HFFc6 (cell line): ENCODE measurements at places on chromosomes 5 and 9. TPM values are rescaled to one million over a fixed set of nuclear protein-coding genes. Genes with fewer than 3 reads are reported as not detected.

DNA sequence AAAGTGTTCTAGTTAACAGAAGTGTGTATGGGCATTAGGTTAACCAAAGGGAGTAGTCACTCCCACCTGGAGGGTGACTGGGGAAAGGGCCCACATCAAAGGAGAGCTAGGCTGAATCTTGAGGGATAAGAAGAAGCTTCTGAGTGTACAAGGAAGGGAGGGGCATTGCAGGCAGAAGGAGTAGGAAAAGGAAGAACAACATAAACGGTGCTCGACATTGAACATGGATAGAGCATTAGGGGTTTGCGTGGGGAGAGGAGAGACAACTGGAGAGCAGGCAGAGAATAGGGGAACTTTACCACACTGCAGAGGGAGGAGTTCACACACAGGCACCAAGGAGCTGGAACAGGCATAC, 5.3 kb upstream of the GLRX start:
- DNase-seq, result no peak

DNA sequence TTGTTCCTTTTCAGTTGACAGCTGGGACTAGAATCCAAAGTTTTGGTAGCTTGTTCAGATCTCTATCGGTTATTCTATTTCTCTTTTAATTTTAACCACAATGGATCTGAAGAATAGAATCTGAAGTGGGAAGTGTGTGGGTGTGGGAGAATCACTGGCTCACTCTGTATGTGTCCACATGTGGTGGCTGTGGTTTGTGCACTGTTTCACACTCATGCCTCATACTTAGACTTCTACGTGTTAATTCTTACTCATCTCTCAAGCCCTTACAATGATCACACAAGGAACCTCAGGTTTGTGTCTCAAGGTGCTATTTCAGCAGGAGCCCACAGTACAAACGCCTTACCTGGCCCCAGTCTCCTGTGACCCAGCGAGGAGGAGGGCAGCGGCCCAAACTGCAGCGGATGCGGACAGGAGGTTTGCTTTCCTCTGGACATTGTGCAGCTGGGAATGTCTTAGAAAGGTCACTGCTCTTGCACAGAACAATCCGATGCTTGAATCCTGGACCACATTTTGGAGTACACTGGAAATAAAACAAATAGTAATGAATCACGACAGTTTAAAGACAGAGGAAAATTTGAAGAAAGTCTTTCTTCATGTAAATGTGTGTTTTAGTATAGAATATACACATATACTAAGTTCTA, 309.1 kb downstream of the ADAMTS6 start:
- no peak for DNase-seq

CNTFR gene
- not detected in 3 replicates for total RNA-seq

RELL2 gene
- total RNA-seq, result 3.1 to 4.2 TPM (median 4.1 TPM) in 3 replicates

GRCh38 chr5:157342822-157343402, 77.0 kb downstream of the CYFIP2 start:
- no peak for DNase-seq

MYMK gene
- total RNA-seq, result not detected in 2 replicates

DNA sequence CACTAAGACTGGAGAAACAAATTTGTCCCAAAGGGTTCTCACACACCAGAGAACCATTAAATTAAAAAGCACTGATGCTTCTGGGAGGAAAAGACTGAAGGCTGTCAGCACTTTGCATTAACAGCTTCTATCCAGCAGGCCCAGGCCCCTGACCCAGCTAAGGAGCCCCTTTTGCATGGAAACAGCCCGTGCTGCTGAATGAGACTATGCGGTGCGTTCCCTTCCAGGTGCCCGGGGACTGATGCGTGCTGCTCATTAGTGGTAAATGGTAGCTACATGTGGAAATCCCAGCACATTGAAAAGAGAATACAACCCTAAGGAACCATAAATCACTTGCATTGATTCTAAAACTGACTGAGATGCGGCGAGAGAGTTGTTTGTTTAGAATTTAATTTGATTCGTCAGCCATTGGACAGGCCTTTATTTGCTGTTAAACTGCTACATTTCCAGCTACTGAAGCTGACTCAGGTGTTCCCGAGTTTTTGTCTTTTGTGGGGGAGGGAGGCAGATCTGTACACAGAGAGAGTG, 351.0 kb upstream of the SLC24A2 start:
- DNase-seq, result no peak

DNA sequence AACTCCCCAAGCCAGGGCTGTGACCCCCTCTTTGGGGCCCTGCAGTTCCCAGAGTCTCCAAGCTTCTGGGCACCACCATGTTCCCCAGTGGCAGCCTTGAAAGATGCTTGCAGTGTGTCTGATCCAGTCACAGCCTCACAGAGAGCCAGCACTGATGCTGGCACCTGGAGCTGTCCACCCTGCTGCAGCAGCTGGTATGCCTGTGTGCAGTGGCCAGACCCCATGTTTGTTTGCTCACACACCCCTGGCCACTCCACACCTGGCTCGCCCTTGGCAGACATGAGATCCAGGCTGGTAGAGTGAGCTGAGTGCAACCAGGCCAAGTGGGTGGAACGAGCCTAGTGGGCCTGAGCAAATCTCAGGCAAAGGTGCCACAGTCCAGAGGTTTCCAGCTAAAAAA, 106.0 kb downstream of the C9orf50 start:
- DNase-seq, result no peak

- DNase-seq, result no peak
Observed at GRCh38 chr5:151721087-151721646, 34.5 kb upstream of the SPARC start.

DNA sequence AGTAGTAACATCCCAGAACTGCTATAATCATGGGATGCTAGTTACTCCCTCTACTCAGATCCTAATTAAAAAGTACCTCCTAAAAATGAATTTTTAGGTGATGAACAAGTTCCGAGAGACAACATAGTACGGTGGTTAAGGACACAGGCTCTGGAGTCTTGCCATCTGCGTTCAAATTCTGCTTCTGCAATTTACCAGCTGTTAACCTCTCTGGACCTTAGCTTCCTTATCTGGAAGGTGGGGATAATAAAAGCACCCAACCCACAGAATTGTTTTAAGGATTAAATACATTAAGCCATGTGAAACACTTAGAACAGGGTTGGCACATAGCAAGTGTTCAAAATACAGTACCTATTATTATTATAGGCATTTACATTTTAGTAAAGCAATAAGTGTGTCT, 77.5 kb upstream of the XPA start:
- DNase-seq, result no peak

DNA sequence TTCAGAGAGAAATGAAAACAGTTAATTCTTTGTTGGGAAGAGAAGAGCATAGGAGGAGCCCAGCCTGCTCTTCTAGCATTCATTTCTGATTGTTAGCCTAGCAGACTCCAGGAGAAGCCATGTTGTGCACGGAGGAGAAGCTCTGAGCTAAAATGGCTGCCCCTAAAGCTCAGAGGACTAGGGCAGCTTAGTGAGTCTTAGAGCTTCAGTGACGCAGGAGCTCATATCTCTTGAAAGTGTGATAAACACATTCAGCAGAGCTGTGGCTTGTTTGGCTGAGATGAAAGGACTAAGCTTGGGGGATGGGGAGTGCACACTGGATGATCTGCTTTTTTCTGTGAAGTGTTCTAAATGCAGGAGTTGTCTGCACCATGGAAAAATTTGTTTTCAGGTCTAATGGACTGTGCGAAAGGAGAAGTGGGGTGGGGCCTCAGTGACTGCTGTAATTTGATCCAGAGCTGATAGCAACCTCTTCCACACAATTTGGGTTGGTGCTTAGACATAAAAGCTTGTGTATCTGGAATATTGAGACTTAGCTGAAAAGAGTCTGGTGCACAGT, 58.5 kb downstream of the ZNF462 start:
- peak; percentile 11 for DNase-seq

DNA sequence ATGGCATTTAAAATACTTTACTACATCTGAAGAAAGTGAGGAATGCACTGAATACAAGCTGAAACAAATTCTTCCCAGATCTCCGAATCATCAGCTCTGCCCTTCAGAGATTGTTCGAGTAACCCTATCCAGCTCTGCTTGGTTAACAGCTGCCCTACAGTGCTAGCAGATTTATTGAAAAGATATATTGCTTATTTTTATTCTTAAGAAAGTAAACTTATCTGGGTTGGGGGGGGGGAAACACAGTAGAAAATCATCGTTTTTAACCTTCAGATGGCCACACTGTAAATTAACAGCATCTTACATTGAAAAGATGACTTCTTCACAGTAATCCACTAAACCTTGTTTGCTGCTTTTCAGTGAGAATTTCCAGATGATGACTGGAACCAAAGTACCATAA, 210.8 kb downstream of the NFIB start:
- no peak for DNase-seq

DNA sequence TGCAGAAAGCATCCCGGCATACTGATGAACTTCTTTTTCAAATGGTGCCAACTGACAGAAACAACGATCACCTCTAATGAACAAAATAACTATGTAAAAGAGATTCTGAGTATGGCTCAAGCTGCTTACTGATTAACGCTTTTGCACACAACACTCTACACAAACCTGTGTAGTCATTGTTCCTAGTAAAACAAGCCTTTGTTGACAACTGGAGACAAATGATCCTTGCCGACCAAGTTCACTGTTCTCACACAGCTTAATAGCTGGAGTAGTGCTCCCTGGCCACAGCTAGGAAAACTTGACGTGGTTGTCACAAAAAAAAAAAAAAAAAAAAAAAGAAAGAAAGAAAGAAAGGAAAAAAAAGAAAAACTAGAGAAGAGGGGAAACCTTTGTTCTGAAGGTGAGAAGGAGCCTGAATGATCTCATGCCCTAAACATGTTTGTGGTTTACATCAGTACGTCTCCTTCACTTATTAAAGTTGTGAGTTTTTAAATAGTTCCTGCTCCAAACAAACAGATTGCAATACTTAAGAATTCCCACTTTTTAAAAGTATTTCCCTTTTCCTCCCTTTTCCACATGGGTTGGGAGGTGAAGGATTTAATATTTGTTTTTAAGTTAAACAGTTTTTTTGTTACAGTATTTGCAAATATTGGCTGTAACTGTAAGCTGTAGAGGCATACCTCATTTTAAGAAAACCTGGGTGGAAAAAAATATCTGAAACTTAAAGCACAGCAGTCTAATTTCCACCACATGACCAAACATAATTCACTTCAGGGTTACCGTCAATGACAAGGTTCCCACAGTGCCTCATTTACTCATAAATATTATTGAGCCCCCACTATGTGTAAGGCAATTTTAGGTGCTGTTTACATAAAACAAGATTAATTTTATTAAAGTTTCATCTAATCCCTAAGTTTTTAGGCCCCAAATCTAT, 63.7 kb downstream of the GLIS3 start:
- DNase-seq, result peak; percentile 18

DNA sequence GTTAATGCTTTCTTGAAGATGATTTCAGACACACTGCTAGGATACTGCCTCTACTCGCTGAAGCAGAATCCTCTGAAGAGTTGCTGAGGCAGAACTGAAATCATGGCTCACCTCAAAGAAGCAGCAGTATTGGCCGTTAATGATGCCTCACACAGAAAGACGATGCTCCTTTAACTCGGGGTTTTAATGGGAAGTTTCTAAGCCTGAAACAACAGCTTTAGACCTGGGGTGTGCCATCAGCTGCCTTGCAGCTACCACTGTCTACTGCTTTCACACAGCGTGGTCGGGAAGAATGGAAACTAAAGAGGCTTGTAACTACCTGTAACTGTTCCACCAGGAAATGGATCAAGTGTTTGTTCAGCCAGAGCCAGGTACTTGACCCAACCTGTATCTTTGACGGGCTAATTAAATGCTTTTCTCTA, at the start of gene CTXN3:
CTXN3 (plus strand) TSS at position 65 of the 422 bp plus-strand sequence. CDS start 8,440 bp downstream, outside the sequence.
- no peak for DNase-seq

GRCh38 chr5:9251379-9251980, 294.4 kb downstream of the SEMA5A start:
- DNase-seq, result peak; percentile 15

DNA sequence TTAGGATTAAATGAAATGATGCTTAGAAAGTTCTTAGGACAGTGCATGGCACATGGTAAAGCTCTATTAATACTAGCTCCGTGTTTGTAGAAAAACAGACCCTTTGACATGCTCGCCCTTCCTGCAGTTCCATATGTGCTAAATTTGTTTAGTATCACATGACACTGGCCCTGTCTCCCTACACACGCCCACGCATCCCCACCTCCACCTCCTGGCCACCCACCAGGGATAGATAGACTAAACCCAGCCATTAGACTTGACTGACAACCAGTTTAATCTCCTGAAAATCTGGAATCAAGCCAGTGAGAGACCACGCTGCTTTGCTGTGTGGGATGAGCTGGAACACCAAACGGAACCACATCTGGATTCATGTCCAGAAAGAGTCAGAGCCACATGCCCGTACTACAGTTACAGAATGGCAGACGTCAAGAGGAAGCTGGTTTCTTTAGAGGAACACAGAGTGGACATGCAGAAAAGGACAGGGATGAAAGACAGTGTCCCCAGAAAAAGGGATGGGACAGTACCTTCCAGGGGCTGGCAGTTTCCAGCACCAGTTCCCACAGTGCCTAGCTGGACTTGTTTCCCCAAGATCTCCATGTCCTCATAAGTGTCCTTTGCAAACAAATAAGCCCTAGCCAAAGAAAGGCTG, 186.1 kb downstream of the PDZD2 start:
- DNase-seq, result no peak

KCNMB1 gene
- not detected in 3 replicates for total RNA-seq

GRCh38 chr9:5834214-5834613, 1.3 kb upstream of the ERMP1 start:
- no peak for DNase-seq

GRCh38 chr9:98568909-98569469, 139.7 kb downstream of the GABBR2 start:
- no peak for DNase-seq

GRCh38 chr5:76764374-76764773, 48.4 kb downstream of the F2R start:
- no peak for DNase-seq

- no peak for DNase-seq
Observed at GRCh38 chr9:18786911-18787650, 245.9 kb downstream of the SAXO1 start.

- no peak for DNase-seq
Observed at GRCh38 chr9:134242706-134243105, 78.3 kb upstream of the RNU6ATAC start.

GRCh38 chr9:83024506-83025125, 38.3 kb downstream of the RASEF start:
- DNase-seq, result no peak

GRCh38 chr5:33968211-33969005, 16.1 kb downstream of the SLC45A2 start:
- DNase-seq, result no peak
